ENCODE measurements at places on chromosomes 13 and 19.

- no peak for DNase-seq
These were observed 47.0 kb upstream of the FLT1 start for GRCh38 chr13:28541966-28542365.

GRCh38 chr19:3638208-3639193, 11.9 kb upstream of the CACTIN start:
- DNase-seq = no peak

- DNase-seq = no peak
These were observed 229.7 kb downstream of the KCNRG start for GRCh38 chr13:50244713-50245574.

GRCh38 chr19:18596752-18597157, 8.2 kb downstream of the REX1BD start:
- peak; percentile 54 for DNase-seq

DNA sequence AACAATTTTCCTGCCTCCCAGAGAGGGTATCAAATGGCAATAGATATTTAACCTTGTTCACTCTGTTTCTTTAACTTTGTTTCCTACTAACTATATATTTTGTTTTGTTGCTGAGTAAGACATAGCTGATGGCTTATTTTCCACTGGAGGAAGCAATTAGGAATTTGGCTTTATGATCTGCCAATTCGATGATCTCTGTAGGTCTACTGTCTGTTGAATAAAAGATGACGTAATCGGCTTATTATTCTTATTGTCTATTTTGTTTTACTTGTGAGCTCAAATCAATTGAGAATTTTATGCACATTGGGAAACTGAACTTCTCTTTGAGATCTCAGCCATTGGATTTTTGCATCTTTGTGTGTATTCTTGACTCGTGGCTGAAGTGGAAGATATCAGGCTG, 862.6 kb downstream of the EFNB2 start:
- no peak for DNase-seq

Measured in NCI-H524 (cell line).